ENCODE measurements at places on chromosomes 7 and 10.

- no peak for DNase-seq
Observed at GRCh38 chr7:43391518-43391917, 191.4 kb upstream of the STK17A start.

DNA sequence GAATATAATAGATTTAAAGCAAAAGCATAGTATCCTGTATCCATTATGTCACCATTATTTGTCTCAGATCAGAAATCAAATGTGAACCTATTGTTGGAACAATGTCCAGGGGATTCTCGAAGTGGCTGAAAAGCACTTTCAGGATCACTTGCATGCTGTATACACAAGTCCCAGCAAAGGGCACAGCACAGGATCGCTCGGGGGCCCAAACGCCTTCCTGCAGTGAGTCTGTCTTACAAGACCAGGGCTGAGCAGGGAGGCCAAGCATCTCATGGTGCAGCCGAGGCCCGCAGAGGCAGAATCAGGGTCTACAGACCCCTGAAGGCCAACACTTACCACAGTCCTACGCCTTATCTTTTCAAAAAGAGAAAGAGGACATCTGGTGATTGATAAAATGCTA is 92.3 kb downstream of the TNS3 start:
- no peak for DNase-seq

DNA sequence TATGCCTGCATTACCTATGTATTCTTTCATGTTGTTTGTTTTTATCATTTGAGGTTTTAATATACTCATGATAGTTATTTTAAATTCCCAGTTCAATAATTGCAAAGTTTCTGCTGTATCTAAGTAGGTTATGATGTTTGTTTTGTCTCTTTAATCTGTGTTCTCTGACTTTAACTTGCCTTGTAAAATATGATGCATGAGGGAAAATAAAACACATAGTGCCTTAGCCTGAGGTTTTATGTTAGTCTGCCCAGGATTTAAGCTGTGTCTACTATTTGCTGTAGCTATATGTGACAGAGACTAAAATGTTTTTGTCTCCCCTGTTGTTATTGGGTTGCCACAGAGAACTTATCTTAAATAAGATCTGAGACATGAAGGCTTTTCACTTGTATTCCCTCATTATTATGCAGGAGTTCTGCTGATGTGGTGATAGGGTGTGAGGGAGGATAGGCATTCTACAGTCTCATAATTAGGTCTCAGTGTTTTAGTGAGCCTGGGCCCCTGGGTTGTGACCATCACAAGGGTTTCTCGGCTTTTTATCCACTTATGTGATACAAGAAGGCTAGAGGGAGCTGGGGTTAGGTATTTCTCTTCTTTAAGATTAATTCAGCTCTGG is 582.5 kb downstream of the CNTNAP2 start:
- DNase-seq: no peak

DNA sequence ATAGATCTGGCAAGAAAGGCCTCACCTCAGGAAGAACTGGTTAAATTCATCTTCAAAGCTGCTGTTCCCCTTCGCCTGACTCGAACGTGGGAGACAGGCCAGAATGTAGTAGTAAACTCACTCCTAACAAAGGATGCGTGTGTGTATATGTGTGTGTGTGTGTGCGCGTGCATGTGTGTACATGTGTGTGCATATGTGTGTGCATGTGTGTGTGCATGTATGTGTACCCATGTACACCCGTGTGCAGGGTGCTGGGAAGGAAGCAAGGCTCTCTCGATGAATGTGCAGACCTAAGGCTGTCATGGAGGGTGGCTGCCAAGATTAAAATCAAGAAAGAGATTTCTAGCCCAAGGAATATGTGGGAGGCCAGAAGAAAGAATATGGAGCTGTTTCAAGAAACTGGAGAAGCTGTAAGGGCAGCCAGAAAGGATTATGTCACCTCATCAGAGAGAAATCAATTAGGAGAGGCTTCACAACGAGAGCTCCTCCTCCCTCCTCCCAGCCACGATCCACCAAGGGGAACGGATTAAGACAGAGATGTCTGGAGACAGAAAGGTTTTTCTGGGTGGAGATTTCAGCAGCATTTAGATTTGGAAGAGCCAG is 34.0 kb upstream of the LBX1 start:
- DNase-seq: no peak

- no peak for DNase-seq
Observed at GRCh38 chr7:111802194-111802772, 240.0 kb upstream of the IMMP2L start.

DNA sequence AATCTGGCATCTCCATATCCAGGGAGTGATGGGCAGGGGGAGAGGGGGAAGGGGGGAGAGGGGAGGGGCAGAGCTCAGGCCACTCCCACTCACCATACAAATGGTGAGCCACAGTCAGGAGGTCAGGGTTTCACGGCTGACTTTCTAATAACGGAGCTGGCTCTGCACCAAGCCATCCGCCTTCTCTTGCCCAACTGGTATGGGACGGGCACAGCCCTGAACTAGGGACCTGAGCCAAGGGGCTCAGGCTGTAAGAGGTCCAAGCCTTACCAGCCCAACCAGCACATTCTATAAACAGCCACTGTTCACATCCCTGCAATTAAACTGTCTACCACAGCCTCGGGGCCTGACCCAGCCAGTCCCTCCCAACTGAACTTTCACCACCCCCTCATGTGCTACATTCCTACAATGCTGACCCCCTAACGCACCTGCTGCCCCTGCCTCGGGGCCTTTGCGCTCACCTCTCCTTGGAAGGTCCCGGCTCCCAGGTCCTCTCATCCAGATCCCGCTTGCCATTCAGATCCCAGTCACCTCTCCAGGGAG is 32.5 kb downstream of the RGS10 start:
- no peak for DNase-seq

DNA sequence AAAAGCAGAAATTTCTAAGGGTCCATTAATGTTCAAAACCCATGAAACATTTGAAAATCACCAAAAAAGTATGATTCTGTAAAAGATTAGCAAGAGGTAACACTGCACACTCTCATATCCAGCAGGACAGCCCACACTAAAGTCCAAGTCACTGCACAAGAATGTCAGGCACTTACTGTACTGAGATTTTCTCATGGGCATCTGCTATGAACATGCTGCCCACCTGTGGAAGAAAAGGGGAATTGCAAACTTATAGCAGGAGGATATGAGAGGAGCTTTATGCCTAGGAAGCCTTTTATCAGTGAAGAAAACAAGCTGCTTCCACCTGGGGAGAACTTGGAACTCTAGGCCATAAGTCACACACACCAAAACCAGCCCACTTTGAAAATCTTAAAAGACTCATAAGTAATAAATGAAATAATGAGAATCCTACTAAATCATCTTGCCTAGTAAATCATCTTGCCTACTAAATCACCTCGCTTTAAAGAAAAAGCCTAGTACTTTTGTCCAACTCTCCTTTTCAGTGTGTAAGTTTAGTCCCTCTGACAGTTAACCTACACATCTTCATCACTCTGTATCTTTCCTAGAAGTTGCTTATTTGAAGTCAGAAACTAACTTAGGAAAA is 46.1 kb downstream of the ARMH3 start:
- peak; percentile 54 for DNase-seq

GRCh38 chr10:16993186-16993585 is 136.4 kb downstream of the CUBN start:
- DNase-seq: no peak

GRCh38 chr10:3825862-3826351 is 40.9 kb upstream of the KLF6 start:
- DNase-seq: no peak

DNA sequence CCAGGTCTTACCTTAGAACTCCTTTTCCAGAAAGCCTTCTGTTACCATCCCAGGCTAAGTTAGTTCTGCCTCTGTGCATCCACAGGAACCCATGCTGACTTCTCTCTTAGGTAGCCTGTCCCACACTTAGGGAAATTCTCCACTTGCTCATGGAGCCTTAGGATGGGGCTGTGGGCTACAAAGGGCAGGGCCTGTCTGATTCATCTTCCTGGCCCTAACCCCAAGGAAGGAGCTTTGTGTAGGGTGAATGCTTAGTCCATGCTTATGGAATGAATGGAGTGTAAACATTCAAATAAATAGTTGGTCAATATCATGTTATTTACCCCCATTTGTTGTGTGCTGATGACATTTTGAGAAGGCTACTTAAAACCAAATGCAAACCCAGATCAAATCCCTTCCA is 54.7 kb downstream of the EMX2 start:
- DNase-seq: no peak

DNA sequence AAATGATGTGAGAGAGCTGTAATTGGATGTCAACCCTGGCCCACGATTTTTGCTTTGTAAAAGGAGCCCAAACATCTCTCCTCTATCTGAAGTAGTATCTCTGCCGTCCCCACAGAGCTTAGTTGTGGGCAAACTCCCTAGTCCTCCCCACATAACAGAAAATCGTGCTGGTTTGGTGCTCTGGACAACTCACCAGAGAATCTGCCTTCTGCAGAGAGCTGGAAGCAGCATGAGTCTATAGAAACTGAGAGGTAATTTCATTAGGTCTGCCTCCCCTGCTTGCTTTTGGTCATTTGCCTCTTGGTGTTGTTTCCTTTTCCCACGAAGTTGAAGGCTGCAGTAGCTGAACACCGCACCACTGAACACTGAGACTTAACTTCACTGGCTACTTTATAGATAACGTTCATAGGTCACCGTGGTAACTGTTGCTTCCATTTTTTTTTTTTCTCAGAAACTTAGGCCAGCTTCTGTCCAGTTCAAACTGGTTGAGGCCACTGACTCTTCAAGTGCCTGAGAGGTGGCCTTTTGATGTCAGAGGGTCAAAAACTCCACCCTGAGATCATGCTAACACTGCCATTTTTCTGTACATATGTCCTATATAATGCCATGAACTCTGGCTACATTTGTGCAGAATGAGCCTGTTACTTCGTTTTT is 3.3 kb upstream of the CDCA7L start:
- DNase-seq: no peak

Measured in upper lobe of left lung (tissue), 6 donors.